ENCODE measurements at places on chromosomes 5 and 9.

- no peak for DNase-seq
These were observed 74.5 kb upstream of the APC start for GRCh38 chr5:112663146-112663545.

GRCh38 chr5:179793468-179794139 lies at the start of gene LTC4S:
Gene LTC4S (plus strand): TSS chr5:179793986. CDS start chr5:179794081, 95 bp downstream.
- DNase-seq: peak; percentile 66

GRCh38 chr5:151070449-151070848 lies 10.4 kb downstream of the TNIP1 start:
- DNase-seq: no peak

DNA sequence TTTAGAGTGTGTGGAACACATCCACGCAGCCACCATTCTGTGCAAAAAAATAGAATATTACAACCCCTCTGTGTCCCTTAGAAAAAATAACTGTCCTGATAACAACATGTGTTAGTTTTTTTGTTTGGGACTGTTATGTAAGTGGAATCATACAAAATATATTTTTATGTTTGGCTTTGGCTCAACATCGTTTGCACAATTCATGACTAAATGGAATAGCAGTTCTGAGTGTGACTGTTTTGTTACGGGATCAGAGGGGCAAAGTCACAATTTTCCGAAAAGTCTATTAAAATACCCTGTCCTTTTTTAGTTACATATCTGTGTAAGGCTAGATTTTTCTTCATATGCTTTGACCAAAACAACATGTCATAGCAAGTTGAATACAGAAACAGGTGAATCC lies 12.8 kb downstream of the MTREX start:
- DNase-seq: no peak

DNA sequence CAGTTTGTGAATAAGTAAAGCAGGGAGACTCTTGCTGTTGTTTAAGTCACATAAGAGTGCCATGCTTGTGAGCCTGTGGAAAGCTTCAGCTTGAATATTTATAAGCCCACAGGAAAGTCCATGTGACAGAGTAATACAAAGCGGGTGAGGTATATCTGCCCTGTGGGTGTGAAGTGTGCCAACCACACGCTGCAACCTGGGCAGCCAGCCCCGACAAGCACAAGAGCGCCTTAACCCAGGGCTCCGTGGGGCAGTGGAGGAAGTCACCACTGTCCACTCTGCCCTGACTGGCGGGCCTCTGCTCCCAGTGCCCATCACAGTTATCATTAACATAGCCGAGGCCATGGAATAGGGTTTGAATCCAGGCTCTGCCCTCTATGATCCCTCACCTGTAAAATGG lies 132.2 kb downstream of the SCAMP1 start:
- no peak for DNase-seq

GRCh38 chr9:122389799-122390481 lies 19.1 kb downstream of the PTGS1 start:
- DNase-seq: no peak

- no peak for DNase-seq
These were observed 62.3 kb upstream of the CDK5RAP2 start for GRCh38 chr9:120642129-120642770.

DNA sequence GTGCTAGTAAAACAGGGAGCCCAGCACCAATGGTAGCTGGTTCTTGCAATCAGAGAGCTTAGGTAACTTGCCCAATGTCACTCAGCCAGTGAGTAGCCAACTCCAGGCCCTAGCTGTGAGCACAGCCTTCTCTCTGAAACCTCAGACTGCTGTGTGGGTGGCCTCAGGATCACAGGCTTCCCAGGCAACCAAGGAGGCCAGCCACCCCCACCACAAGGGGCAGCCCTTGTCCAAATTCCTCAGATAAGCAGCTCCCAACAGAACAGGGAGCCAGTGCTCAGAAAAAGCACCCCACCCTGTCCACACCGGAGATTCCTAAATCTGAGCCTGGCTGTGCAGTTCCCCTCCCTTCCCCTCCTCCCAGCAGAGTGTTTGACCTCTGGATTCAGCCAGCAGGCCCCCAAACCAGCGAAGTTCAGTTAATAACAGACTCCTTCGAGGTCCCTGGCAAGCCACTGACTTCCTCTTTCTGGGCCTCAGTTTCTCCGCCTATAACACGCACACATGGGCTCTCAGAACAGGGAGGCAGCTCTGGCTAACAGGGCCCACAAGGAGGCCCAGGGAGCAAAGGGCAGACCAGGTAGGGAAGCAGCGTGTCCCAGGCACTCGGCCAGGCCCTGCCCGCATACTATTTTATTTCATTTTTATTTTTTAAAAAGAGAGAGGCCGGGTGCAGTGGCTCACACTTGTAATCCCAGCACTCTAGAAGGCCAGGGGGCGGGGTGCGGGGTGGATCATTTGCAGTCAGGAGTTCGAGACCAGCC lies 2.7 kb downstream of the EEIG1 start:
- DNase-seq: peak; percentile 59

- DNase-seq: no peak
These were observed 24.0 kb downstream of the NR6A1 start for GRCh38 chr9:124747065-124747464.

DNA sequence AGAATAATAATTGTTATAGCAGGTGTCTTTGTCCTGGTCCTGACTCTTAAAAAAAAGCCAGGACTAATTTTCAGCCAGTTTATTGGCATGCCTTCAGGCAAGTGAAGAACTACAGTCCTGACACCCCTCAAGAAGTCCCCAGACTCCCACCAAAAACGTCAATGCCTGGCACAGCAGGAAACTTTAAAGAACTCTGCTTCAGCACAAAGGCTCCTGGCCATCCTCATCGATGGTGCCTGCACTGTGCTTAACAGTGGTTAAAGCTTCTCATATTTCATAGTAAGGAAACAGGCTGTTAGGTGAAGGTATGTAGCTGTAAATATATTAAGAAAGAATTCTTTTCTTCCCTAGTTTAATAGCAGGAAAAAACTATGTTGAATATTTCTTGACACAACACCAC lies 280.1 kb upstream of the PUM3 start:
- DNase-seq: no peak

GRCh38 chr5:116947691-116948528 lies 373.3 kb upstream of the SEMA6A start:
- peak; percentile 79 for DNase-seq

GRCh38 chr5:127935398-127935797 lies 148.2 kb upstream of the SLC12A2 start:
- no peak for DNase-seq

- DNase-seq: no peak
These were observed 32.2 kb downstream of the EXD3 start for GRCh38 chr9:137390553-137391410.

DNA sequence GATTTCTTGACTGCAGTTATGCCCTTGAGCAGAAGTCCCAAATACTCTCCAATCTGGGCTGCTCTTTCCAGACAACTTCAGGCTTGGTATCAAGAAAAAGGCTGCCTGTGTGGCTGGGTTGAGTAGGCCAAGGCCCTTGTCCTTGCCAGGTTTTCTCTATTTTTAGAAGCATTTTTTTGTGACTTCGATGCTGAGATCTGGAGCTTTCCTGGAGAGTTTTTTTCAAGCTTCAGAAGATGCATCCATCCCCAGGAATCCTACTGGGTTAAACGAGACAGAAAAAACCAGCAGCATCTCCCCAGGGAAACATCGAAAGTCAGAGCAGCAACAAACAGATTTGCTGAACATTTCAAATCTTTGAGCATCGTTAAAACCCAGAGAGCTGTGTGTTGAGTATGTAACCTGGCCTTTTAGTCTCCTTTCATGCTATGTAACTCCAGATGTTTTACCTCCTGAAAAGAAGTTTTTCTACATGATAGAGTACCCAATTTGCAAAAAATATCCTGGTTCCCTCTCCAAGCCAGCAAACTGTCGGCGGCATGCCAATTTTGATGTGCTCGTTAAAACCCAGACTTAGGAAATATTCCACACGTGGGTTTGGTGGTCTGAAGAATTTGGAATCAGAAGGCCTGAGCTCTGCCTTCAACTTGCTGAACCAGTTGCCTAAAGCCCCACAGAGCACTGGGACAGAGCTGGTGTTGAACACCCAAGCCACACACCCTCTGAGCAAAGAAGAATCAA lies 98.1 kb upstream of the ALDH1B1 start:
- DNase-seq: no peak

GRCh38 chr5:97538912-97539311 lies 355.9 kb upstream of the RIOK2 start:
- DNase-seq: no peak

DNA sequence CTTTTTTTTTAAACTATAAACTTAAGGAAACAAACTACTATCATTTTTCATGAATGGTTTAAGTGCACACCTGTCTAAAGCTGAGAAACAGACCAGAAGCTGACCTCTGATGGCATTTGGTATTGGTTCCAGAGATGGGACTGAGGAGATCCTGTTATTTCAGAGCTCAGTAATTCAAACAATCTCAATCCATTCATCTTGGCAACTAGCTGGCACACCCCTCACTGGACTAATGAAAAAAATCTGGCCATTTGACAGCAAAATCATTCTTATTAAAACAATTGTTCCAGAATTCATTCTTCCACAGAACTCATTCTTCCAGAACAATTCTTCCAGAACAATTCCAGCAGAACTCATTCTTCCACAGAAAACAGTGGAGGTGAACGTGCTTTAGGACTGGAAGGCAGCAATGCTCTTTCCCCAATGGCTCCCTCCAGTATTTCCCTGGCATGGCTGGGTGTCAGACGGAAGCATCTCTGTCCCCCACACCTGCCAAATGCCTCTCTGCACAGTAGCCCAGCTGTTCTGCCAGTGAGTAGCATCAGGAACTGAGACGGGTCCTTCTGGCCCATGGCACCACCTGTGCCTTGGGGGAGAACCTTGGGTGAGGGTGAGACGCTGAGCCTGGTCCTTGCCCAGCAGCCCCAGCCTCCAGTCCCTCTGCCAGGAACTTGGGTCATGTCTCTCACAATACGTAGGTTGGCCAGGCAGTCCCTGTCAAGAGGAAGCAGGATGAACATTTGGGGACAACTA lies 87.5 kb upstream of the EQTN start:
- DNase-seq: no peak

- DNase-seq: no peak
These were observed 205.4 kb upstream of the ITGA1 start for GRCh38 chr5:52582313-52582712.

GRCh38 chr9:81894891-81895290 lies 33.3 kb upstream of the SPATA31D4 start:
- DNase-seq: no peak

GRCh38 chr9:14829204-14829603 lies 81.0 kb downstream of the FREM1 start:
- no peak for DNase-seq

- no peak for DNase-seq
These were observed 160.4 kb downstream of the MEF2C start for GRCh38 chr5:88722546-88723073.

Measured in activated CD8-positive, alpha-beta memory T cell treated with anti-CD3 and anti-CD28 coated beads, Interleukin-2, amount 50 U/mL, for 48 hours (primary cell).